A549 treated with DMSO at 1 μM for 4 hours (cell line): ENCODE measurements at places on chromosomes 7 and 10. TPM values are rescaled to one million over a fixed set of nuclear protein-coding genes. Genes with fewer than 3 reads are reported as not detected.

The KLLN gene
- total RNA-seq: 0.52 to 0.66 TPM (median 0.64 TPM) in 5 replicates

The MSMB gene
- not detected in 5 replicates for total RNA-seq

The CASTOR2 gene
- 1.8 to 3.8 TPM (median 2.7 TPM) in 5 replicates for total RNA-seq

The FZD1 gene
- 2.4 to 2.9 TPM (median 2.6 TPM) in 5 replicates for total RNA-seq

The EBF3 gene
- total RNA-seq: 0.09 to 0.28 TPM (median 0.21 TPM) in 5 replicates

The LAMB1 gene
- total RNA-seq: 126 to 145 TPM (median 142 TPM) in 5 replicates

The CUZD1 gene
- total RNA-seq: 0.94 to 1.9 TPM (median 1.3 TPM) in 5 replicates

The SLK gene
- total RNA-seq: 24.0 to 36.4 TPM (median 30.3 TPM) in 5 replicates

The OR2A5 gene
- total RNA-seq: not detected in 5 replicates

The TCERG1L gene
- not detected in 5 replicates for total RNA-seq

The THSD7A gene
- 1.7 to 3.2 TPM (median 2.8 TPM) in 5 replicates for total RNA-seq

The HDAC9 gene
- 0.11 to 0.51 TPM (median 0.29 TPM) in 5 replicates for total RNA-seq

The ZNF800 gene
- total RNA-seq: 9.9 to 13.6 TPM (median 11.2 TPM) in 5 replicates

The TET1 gene
- total RNA-seq: 0.30 to 0.64 TPM (median 0.57 TPM) in 5 replicates

The COL26A1 gene
- total RNA-seq: 0.21 to 0.58 TPM (median 0.49 TPM) in 5 replicates

The SFRP4 gene
- total RNA-seq: 3.5 to 4.6 TPM (median 3.9 TPM) in 5 replicates

The ZNF853 gene
- total RNA-seq: 1.9 to 3.0 TPM (median 2.3 TPM) in 5 replicates

The IGFBP1 gene
- total RNA-seq: 21.3 to 32.0 TPM (median 30.9 TPM) in 5 replicates

The SFTPA2 gene
- not detected in 5 replicates for total RNA-seq

The ABCA13 gene
- total RNA-seq: 0.01 to 0.07 TPM (median 0.05 TPM) in 4 of 5 replicates, not detected in the other

The PPP1R9A gene
- total RNA-seq: 3.0 to 5.8 TPM (median 5.6 TPM) in 5 replicates

The SVOPL gene
- not detected in 5 replicates for total RNA-seq

The MEST gene
- 35.0 to 43.1 TPM (median 40.3 TPM) in 5 replicates for total RNA-seq

The PNLIPRP3 gene
- 0.03 TPM in 1 of 5 replicates, not detected in the others for total RNA-seq

The C10orf95 gene
- total RNA-seq: 0.09 to 0.26 TPM (median 0.16 TPM) in 5 replicates

The STRIP2 gene
- 6.3 to 9.2 TPM (median 7.7 TPM) in 5 replicates for total RNA-seq

The FAM25G gene
- total RNA-seq: 0.65 to 1.8 TPM in 2 of 5 replicates, not detected in the others

The NUTM2E gene
- total RNA-seq: 0.36 to 0.43 TPM (median 0.40 TPM) in 5 replicates

The ADCYAP1R1 gene
- 0.02 to 0.13 TPM (median 0.08 TPM) in 5 replicates for total RNA-seq

The MARCHF5 gene
- 31.8 to 38.7 TPM (median 38.0 TPM) in 5 replicates for total RNA-seq

The ASB10 gene
- total RNA-seq: not detected in 5 replicates

The SH2D4B gene
- 0.02 to 0.08 TPM (median 0.06 TPM) in 3 of 5 replicates, not detected in the others for total RNA-seq

The OR6V1 gene
- total RNA-seq: not detected in 5 replicates

The HOXA6 gene
- 0.71 to 2.5 TPM (median 1.8 TPM) in 5 replicates for total RNA-seq

The GSTO2 gene
- 1.7 to 3.5 TPM (median 2.5 TPM) in 5 replicates for total RNA-seq
